ENCODE measurements at places on chromosomes 1 and 21. TPM values are rescaled to one million over a fixed set of nuclear protein-coding genes. Genes with fewer than 3 reads are reported as not detected.

- DNase-seq: no peak
Observed at GRCh38 chr1:207822124-207822601, 70.3 kb downstream of the CD46 start.

- DNase-seq: no peak
Observed at GRCh38 chr1:18748435-18748834, 111.0 kb downstream of the TAS1R2 start.

GRCh38 chr1:6692956-6693355, 8.7 kb downstream of the DNAJC11 start:
- no peak for DNase-seq

The JAM2 gene
- 4.0 TPM for total RNA-seq

DNA sequence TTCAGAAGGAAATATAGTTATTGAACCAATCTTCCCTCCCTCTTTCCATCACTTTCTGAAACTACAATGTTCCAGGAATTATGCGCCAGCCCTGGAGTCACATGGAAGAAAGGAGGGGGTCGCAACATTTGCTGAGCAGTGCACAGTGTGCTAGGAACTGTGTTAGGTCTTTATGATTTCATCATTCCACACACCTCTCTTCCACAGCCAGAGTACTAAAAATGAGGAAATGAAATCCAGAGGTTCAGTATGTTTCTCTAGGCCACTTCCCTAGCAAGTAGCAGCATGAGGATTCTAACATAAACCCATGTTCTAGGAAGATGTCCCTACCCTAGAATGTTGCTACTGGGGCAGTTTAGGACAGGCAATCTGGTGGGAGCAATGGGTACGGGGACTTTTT, 158.1 kb downstream of the SLC45A1 start:
- DNase-seq: no peak

DNA sequence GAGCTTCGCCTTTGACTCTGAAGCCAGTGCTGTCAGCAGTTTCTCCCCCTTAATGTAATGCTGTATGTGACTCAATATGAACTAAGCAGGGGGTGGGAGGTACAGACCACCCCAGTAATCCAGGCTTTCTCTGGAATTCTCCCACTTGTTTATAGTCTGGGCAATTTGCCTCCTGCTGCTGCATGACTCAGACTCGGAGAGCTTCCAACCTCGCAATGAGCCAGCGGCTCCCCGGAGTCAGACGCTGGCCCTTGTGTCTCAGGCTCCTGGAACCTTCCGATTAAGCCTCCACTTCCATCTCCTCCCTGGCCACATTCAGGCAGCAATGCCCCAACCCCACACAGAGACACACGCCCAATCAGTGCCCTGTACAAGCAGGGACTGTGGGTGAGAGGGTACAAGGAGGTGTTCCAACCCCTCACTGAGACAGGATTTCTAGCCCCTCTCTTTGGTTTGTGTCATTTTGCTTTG, 471.7 kb upstream of the VAMP3 start:
- DNase-seq: peak; percentile 80

The TAS1R3 gene
- total RNA-seq: 0.19 TPM

DNA sequence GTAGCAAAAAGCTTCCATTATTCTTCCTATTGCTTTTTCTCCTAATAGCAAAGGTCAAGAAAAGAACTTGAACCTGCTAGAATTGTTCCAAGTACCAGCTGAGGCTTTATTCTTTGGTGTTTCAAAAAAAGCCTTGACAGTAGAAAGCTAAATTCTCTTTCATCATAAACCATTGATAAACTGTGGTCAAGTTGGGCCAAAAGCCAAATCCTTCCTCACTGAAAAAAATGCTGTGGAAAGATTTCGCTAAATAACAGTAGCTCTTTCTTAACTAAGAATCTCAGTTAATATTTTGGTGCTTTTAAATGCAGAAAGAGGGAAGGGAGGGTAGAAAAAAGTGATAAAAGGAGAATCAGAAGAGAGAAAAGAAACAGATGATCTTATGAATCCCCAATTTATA, 14.0 kb upstream of the JAM2 start:
- DNase-seq: no peak

DNA sequence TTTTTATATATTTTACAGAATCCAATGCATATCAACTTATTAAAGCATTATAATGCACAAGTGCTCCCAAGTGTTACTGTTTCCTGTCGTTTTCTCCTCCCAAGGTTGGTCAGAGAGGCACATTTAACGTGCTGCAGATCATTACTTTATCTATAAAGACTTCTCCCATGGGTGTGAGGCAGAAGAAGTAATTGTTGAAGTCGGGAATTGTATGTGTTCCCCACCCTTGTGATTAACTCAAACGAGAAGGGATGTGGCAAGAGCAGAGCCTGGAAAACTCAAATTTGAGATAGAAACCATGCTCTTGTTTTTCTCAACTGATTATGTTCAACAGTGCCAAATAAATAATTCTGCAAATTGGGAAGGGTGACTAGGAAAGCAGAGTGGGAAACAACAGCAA, 412.5 kb upstream of the ADAMTS5 start:
- DNase-seq: no peak

The TMEM61 gene
- total RNA-seq: 0.29 TPM

GRCh38 chr1:45304311-45305081, 22.2 kb upstream of the HPDL start:
- DNase-seq: no peak

The OR2T11 gene
- not detected for total RNA-seq

DNA sequence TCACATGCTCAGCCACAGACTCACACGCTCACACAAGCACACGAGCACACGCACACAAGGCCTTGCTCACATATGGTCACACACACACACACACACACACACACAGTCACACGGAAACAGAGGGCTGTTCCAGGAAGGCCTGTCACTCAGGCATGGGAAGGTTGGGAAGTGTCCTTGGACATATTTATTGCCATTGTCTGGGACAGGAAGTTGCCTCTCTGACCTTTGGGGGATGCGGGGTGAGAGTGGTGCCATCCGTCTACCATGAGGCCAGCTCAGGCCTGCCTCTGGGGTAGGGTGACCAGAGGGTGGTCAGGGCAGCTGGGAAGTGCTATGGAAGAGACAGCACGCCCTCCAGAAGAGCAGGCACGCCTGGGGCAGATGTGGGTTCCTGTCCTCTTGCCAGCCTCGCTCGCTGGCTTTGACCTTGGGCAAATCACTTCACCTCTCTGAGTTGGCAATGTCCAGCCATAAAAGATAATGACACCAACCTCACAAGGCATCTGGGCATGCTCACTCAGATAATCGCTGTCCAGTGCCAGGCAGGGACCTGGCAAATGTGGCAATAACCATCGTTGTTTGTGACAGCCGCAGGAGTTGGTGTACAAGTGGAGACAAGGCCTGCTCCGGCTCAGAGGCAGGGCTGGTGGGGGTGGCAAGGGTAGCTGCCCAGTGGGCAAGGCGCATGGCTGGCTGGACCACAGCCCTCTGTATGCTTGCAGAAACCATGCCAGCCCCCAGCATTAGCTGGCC, 8.0 kb upstream of the GUCA2A start:
- peak; percentile 53 for DNase-seq
